ENCODE measurements at places on chromosomes 3 and 15.

- DNase-seq: no peak
Measured at GRCh38 chr15:85673326-85673725, 121.4 kb downstream of the KLHL25 start.

- no peak for DNase-seq
Measured at GRCh38 chr3:121430664-121431215, 115.0 kb downstream of the POLQ start.

GRCh38 chr15:63939531-63940130 lies 105.9 kb upstream of the HERC1 start:
- no peak for DNase-seq

- DNase-seq: no peak
Measured at GRCh38 chr3:36447061-36447460, 66.8 kb downstream of the STAC start.

- no peak for DNase-seq
Measured at GRCh38 chr3:38743043-38743442, 73.0 kb downstream of the SCN10A start.

GRCh38 chr15:99100245-99101173 lies 4.4 kb upstream of the SYNM start:
- peak; percentile 92 for DNase-seq

- DNase-seq: no peak
Measured at GRCh38 chr3:133840767-133841166, 35.2 kb downstream of the SRPRB start.

GRCh38 chr3:173258697-173259096 lies 117.7 kb upstream of the SPATA16 start:
- no peak for DNase-seq

DNA sequence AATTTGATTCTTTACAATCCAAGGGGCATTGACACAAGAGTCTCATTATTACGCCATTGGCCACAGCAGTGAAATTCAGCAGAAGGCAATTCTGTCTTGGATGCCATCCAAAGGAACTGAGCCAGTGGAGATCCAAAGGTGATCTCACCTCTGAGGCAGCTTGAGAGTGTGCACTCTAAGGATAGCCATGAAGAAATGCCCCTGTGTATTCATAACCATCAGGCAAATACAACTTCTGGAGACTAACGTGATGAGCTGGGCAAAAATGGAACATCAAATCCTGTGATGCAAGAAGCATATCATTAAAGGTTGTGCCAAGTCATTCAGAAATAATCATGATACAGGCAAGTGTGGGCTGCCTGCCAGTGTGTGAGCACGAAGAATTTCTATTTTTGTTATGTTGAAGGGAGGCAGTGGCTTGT lies 41.4 kb downstream of the ROBO2 start:
- DNase-seq: peak; percentile 7

DNA sequence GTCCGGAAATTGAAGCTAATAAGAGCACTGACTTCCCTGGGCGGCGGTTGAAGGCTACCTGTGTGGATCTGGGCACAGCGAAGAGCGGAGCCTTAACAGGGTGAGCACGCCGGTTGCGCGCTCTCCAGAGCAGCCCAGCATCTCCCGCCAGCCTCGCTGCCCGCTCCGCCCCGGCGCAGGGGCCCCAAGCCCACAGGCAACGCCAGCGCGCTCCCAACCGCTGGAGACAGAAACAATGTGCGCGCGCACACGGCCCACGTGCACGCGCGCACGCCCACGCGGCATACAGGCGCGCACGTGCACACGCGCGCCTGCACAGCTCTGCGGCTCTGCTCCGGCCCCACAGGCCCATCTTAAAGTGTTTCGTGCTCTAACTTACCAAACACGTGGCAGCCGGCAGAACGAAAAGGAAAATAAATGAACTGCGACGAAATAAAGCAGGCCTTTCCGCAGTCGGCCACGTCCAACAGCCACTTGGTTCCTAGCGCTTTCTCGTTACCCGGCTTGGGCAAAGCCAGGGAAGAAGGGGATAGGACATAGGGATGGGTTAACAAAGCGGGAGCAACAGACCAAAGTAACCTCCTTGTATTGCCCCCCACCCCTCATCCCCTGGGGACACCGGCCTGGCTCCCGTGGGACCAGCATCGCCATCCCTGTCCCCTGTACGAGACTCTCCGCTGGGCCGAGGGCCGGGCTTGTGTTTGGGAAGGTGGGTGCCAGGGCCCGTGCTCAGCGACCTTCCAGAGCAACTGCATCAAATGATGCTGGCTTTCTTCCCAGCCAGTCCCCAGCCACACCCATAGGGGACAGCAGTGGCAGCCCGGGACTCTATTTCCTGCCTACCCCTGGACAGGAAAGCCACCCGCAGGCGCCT lies 203.7 kb downstream of the ABHD5 start:
- DNase-seq: no peak

- DNase-seq: no peak
Measured at GRCh38 chr3:72310419-72311380, 525.8 kb upstream of the PROK2 start.

DNA sequence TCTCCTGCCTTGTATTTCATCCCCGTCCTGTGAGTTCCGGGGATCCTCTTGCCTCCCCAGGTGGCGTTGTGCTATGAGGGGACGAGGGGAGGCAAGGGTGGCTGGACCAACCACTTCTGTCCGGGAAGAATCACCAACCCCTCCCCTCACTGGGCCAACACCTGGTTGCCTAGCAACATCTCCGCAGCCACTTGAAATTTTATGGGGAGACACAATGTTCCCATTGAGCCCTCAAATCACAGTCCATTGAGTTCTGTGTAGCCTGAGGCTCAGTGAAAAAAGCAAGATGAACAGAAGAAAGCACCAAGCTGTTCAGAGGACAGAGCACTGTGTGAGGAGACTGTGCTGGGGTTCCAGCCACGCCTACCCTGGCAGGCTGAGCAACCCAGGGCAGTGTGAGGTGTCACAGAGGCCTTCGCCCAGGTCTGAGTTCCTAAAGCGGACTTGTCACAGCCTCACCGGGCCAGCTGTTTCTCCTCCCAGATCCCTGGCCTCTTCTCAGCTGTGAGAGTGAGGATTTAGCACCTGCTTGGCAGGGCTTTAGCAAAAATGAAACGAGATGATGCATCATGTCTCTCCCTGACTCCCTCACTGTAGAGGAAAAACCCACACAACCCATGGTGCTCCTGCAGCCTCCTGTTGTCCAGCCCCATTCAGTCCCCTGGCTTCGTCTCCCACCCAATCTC lies 76.8 kb downstream of the ATP2B2 start:
- no peak for DNase-seq

DNA sequence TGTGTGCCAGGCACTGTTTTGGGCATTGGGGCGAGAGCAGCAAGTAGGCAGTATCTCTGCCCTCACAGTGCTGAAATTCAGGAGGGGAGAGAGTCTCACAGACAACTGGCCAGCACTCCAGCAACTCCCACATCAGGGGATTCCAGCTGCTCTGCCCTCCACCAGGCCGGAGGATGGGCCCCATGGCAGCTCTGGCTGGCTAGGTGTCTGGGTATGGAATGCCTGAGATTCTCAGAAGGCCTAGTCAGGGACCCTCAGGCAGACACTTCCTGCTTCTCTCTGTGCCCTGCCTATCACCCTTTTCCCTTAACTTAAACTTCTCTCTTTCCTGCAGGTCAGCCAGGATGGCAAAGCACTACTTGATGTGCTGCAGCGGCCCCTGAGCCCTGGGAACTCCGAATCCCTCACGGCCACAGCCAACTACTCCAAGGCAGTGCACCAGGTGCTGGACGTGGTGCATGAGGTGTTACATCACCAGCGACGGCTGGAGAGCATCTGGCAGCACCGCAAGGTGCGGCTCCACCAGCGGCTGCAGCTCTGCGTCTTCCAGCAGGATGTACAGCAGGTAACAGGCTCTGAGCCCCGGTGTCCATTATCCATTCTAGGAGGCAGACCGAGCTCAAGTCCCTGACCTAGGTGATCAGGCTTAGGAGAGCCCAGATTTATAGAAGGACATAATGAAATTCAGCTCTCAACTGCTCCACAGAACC lies 342.2 kb upstream of the ROPN1 start:
- DNase-seq: no peak

DNA sequence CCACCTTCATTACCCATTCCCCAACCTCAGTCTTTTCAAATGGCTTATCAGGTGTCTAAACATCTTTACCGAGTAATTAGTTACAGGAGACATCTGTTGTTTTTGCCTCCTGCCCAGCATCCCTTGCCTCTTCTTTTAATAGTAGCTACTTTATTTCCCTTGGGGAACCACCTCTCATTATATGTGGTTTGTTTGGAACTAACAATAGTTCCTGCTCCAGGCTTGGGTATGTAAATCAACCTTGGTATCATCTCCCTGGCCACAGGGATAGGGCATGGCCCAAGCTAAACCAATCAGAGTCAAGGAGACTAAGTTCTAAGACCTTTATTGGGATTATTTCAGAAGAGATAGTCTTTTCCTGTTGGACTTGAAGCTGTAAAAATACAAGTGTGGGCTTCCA lies 76.6 kb downstream of the ETV5 start:
- no peak for DNase-seq

DNA sequence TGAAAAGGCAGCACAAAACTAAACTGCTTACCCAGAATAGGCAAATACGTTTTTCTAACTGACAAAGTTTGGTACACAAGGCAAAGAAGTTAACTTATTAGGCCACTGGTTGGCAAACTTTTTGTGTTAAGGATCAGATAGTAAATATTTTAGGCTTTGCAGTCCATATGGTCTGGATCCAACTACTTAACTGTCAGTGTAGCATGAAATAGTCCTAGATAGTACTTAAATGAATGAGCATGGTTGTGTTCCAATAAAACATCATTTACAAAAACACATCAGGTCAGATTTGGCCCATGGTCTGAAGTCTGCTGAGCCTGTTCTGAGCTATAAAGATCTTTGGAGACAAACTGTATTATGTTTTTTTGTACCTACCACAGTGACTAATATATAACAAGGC lies 136.9 kb downstream of the PCCB start:
- DNase-seq: no peak

- no peak for DNase-seq
Measured at GRCh38 chr15:49831206-49831965, 210.5 kb downstream of the DTWD1 start.

DNA sequence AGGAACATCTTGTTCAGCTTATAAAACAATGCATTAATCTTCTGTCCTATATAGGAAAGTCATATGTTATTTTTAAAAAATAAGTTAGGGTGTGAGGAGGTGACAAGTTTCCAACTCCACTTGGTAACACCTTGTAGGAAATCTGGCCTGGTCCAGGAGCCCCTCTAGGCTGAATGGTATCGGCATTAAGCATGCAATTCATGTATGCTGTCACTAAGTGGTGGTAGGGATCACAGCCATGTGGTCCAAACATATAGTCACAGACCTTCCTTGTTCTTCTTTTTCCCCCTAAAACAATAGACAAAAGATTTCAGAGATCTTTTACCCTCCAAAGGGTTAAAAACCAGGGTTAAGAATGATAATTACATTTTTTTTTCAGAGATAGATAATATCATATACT lies 4.2 kb upstream of the APBA2 start:
- no peak for DNase-seq

DNA sequence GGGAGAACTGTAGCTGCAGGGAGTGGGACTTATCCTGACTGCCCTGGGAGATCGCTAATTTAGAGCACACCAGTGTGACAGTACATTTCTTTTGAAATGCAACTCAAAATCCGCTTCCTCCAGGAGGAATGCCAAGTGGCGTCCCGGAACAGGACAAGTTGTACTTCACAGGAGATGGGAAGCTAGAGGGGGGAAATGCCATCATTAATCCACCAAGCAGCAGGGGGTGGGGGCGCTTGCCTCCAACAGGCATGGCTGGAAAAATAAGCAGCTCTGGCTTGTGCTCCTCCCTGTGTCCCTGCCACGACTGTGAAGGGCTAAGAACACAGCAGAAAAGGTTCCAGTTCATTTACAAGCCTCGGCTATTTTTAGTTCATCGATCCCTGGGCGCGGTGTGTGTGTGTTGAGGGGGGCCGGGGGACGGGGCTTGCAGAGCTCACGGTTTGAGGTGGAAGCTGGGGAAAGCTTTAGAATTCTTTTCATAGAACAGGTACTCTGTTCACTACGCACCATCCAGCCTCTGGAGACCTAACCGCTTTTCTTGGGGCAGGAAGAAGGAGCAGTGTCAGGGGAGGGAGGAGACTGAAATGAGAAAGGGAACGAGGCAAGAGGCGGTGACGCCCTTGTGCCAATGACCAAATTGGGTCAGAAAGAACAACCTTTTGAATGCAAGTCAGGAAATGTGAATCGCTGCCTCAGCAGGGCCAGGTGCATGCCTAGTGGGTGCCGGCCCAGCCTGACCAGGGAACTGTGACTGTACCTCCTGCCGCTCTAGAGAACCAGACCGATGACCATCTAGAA lies 51.8 kb upstream of the DGKG start:
- no peak for DNase-seq

- DNase-seq: no peak
Measured at GRCh38 chr3:193396451-193397244, 18.1 kb upstream of the ATP13A5 start.

DNA sequence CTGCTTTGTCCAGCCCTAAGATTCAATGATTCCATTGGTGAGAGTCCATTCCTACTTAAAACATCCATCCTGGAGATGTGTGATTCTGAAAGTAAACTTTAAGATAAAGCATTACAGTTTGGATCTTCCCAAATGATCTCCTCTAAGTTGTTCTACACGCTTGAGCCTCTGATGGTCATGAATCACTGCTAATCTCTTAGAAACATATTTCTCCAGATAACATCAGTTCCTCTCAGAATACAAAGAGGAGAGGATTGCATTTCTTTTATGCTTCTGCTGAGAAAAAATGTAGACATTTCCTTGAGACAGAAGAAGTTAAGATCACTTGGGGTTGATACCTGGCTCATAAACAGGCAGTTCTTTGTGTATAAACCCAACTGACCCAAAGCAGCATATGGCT lies 281.2 kb upstream of the DPH6 start:
- no peak for DNase-seq

DNA sequence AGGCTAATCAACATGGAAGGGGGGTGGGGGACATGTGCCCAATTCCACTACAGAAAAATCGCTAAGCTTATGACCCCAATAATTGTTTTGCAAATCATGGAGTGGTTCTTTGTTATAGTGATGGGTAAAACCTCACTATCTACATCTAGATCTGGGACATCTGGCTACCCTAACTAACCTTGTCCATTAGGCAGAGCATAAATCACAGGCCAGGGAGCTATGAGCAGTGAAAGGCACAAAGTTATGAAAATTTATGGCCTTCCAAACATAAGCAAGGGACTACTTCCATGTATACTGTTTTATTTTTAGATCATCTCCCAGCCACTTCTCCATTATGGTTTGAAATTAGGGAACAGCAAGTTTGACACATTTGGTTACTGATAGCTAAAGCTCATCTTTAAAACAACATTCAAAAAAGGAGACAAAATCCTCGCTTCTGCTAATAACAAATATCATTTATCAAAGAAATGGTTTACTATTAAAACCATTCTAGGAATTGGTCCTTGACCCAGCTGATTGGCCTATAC lies 78.3 kb downstream of the RSL24D1 start:
- DNase-seq: no peak

GRCh38 chr3:46489875-46490274 lies 7.9 kb upstream of the RTP3 start:
- no peak for DNase-seq

Measured in HuH-7 (cell line).